Common myeloid progenitor, CD34-positive (primary cell): ENCODE measurements at places on chromosomes 7 and 10.

DNA sequence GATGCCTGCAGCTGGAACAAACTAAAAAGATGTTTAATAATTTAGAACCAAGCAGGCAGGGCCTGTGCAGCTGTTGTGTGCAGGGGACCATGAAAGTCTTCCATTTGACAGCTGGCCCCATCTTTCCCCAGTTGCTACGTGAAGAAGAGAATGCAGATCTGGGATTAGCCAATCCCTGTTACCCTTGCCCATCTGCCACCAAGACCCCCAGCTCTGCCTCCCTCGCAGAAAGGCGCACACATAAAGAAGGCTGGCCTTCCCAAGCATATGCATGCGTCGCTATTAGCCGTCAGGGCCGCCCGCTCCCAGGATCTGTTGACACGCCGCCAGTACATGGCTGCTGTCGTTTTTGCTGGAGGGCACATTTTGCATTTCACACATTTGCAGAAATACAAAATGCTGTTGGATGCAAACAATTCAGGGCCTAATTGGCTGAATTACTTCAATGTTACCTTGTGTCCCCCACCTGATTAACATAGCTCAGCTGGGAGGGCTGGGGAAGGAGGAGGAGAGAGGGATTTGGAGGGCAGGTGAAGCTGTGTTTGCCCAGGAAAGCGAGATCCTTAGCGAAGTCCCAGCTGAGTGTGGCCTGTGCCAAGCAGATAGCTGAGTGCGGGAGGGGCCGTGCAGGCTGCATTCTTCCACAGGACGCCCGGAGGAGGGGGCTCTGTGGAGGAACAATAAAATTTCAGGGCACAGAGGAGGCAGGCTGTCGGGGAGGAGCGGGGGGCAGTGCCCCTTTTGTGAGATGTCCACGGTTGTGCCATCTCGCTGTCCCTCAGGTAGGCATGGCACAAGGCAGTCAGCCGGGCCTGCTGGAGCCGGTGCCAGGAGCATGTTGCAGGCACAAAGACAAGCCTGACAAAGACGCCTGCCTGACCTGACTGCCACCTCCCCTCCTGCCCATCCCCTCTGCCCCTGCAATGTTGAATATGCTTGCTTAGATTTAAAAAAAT lies 443.0 kb upstream of the MKI67 start:
- no peak for DNase-seq

- DNase-seq, result no peak
These were observed 115.7 kb downstream of the CACNA2D1 start for GRCh38 chr7:82327898-82328297.

DNA sequence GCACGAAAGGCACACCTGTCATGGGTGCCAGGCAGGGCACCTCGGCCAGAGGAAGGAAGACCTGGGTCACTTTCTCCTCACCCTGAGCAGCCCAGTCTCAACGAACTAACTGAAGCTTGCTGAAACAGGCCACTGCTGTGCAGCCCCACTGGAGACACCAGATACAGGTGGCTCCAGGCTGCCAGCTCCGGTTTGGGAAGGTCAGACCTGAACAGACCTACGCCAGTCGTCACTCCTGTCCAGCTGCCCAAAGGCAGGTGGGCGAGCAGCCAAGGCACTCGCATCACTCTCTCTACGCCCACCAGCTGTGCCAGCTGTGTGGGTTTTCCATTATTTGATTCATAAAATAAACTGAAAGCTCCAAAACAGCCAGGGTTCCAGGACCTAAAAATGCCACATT lies 256.1 kb downstream of the ZMYND11 start:
- no peak for DNase-seq

GRCh38 chr10:84415539-84416244 lies 87.3 kb downstream of the CCSER2 start:
- peak; percentile 21 for DNase-seq

- DNase-seq, result peak; percentile 69
These were observed 115.7 kb downstream of the MAD1L1 start for GRCh38 chr7:2116989-2117591.

DNA sequence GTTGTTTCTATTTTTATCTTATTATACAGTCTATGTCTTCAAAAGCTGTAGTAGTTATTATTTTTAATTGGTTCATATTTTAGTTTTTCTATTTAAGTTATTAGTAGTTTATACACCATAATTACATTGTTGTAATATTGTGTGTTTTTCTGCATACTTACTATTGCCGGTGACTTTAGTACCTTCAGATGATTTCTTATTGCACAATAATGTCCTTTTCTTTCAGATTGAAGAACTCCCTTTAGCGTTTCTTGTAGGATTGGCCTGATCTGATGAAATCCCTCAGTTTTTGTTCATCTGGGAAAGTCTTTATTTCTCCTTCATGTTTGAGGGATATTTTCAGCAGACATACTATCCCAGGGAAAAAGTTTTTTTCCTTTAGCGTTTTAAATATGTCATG lies 74.3 kb upstream of the CREB5 start:
- DNase-seq, result no peak

GRCh38 chr10:86971232-86971991 lies 3.1 kb downstream of the ADIRF start:
- DNase-seq, result peak; percentile 91

DNA sequence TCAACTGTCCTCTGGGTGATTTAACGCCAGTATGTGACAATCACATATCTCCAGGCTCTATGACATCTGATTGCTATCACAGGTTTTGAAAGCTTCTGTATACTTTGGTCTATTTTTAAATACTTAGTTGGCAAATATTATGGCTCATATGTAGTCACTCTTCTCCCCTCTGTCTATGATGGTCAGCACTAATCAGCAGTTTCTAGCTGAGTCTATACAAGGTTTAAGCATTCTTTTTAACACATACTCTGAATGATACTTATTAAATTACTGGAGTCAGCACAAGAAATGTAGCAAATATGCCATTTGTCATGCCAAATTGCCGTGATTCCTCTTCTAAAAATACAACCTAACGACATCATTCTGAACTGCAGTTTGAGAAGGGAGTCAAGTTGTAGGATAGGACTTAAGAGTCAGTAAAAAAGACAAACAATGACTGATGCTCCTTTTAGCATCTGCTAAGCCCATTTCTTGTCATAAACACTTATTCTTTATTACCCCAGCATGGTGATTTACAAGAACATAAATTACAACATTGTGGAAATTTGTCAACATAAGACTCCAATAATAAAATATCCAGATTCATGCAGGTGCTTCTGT lies 947.8 kb downstream of the XPNPEP1 start:
- DNase-seq, result no peak

GRCh38 chr7:118239014-118239413 lies 14.5 kb downstream of the ANKRD7 start:
- DNase-seq, result no peak

DNA sequence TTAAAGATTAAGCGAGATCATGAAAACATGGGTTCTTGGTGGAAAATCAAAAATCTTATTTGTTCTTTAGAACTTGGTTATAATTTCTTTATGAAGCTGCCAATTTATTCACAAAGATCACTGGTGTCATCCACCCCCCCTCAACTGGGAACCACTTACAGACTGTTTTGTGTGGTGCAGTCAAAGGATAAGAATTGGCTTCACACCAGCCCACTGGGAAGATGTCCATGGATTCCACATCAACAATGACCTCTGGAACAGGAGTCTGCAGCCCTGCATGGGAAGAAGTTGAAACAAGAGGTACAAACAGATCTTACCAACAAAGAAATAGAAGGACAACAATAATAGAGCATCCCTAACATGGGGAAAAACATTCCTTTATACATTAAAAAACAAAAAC lies 205.2 kb downstream of the SFMBT2 start:
- no peak for DNase-seq

DNA sequence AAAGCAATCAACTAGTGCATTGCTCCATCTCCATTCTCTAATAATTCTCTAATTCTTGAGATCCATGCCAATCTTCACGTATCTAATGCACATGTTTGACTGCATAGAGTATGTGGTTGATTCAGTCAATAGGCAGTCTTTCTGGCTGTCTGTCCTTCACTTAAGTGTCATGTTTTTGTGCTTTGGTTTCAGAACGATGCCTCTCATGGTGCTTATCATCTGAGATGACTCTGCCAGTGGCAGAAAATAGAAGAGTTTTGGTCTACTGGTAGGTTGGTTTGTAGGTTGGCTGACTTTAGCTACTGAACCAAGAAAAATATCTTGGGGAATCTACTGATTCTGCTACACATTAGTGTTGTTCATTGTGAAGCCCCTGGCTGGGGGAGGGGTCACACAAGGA lies 364.2 kb downstream of the SFMBT2 start:
- no peak for DNase-seq

DNA sequence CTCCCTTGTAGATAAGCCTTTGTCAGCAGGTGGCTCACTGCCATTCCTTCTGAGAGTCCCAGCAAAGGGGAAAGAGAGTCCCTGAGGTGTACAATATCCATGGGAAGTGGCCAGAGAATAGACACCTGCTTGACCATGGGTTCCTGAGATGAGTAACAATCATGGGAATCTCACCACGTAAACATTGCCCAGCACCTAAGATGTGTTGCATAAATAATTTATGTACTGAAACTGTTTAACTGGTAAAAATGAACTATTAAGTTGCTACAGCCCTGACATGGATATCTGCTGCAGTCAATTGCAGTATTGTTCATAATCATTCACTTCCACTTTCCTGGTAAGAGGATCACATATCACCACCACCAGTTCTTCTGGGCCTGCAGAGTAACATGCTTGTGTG lies 123.8 kb upstream of the INHBA start:
- no peak for DNase-seq

DNA sequence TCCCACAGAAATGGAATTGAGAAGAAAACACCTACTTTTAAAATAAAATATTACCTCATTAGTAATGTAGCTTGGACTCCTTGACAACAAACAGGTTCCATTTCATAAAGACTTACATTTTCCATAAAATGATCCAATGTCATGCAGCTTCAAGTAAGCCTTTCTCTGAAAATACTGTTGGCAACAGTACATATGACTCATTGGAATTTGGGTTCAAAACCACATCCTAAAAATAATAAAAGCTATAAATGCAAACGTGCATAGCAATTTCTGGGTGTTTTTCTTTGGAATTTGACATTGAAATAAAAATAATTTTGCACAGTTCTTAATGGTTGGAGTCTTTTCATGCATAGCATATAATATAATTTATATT lies 47.9 kb downstream of the FHIP2A start:
- peak; percentile 44 for DNase-seq

DNA sequence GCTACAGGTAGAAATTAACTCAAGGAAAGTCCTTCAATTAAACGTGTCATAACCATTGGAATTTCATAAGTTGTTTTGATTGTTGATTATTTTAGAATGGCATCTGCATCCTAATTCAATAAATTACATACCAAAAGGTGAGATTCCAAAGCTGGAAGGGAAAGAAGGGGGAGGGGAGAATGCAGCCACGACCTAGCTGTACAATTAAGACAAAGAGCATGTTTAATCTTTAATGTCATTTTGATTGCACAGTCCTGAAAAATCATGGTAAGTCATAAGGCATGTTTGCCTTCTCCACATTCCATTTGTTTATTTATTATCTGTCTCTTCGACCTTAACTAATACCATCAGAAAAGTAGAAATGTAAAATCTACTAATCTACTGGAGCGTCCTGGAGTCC lies 358.1 kb downstream of the FRMD4A start:
- DNase-seq, result no peak

DNA sequence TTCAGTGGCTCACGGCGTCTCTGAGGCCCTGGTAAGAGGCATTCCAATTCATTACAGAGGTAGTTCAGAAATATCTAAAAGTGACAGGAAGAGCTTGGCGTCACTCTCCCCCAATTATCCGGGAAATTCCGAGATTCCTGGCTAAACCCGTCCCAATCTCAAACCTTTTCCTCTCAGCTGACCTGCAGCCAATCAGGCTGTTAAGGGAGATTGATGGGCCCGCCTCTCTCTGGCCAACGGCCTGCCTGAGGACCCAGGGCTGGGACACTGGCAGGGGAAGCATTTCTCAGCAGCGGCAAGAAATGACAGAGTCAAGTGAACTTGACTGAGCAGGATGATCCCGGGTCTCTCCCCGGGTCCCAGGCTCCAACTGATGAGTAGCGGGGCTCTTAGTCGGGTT lies 72.3 kb downstream of the EBF3 start:
- no peak for DNase-seq

- peak; percentile 17 for DNase-seq
These were observed 65.0 kb upstream of the ADGRA1 start for GRCh38 chr10:133022776-133023100.

DNA sequence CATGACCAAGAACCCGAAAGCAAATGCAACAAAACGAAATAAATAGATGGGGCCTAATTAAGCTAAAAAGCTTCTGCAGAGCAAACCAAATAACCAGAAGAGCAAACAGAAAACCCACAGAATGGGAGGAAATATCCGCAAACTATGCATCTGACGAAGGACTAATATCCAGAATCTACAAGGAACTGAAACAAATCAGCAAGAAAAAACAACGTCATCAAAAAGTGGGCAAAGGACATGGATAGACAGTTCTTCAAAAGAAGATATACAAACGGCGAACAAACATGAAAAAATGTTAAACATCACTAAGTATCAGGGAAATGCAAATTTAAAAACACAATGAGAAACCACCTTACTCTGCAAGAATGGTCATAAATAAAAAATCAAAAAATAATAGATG lies 35.3 kb upstream of the CACUL1 start:
- no peak for DNase-seq
